ENCODE measurements at places on chromosomes 2 and 18.

DNA sequence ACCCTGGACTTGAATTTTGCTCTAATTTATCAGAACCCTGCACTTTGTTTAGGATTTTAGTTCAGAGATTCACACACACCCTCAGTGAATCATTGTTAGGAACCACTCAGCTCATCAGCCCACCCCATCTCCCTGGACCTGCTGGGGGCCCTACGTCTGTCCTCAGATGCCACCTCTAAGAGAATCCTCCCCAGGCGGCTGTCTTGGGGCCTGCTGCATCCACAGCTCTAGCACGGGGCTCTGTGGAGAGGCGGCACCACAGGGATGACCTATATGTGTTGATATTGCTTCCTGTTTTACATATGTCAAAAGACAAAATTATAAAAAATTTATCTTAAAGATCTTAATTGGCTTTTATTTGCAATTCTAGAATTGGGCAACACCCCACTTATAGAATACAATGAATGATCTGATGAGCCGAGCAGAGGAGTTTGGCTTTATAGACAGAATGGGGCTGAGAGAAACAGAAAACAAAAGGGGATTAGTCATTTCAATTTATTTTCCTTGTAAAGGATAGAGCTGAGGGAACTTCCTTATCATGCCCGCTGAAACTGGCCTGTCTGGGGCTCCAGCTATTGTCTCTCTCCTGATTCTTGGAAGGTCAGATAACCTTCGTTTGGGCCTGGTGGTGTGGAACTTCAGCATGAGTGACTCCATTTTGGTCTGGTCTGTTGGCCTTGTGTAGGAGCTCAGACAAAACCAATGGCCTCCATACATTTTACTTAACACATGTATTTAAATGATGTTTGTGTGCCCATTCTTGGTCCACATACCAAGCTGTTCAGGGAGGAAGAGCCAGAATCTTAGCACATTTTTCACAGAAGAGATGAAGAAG lies 1.4 kb downstream of the MYO7B start:
- DNase-seq = no peak

GRCh38 chr2:32424739-32425138 lies 67.9 kb downstream of the BIRC6 start:
- DNase-seq = no peak

- no peak for DNase-seq
These were observed 67.6 kb upstream of the RBBP8 start for GRCh38 chr18:22865354-22866116.

DNA sequence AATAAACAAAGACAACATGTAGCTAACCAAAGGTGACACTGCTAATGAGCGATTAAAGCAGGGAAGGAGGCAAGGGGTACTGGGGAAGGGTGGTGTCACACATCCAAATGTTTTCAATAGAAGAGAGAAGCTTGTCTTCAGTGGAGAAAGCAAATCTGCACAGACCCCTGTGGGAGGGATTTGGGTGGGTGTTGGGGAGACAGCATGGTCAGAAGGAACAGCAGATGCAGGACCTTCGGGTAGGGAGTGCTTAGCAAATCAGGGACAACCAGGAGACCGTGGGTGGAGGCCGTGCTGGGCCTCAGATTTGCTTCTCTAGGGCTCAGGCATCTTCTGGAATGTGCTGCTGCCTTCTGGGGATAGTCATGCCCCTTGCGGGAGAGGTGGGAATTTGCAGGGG lies 185.3 kb upstream of the RAB6C start:
- no peak for DNase-seq

GRCh38 chr2:147989809-147990403 lies 30.6 kb downstream of the ORC4 start:
- no peak for DNase-seq
